Glomerular endothelial cell (primary cell): ENCODE measurements at places on chromosomes 11 and 22. TPM values are rescaled to one million over a fixed set of nuclear protein-coding genes. Genes with fewer than 3 reads are reported as not detected.

CD3E gene
- total RNA-seq: not detected in 2 replicates

- DNase-seq: no peak
These were observed 28.5 kb downstream of the AASDHPPT start for GRCh38 chr11:106105986-106106385.

GRCh38 chr11:74377689-74378088 is 20.5 kb downstream of the PGM2L1 start:
- DNase-seq: no peak

- DNase-seq: no peak
These were observed 11.4 kb upstream of the ADSL start for GRCh38 chr22:40334899-40335298.

MMP7 gene
- total RNA-seq: 9.8 and 57.1 TPM in 2 replicates

SMIM35 gene
- total RNA-seq: 0.12 TPM in 1 of 2 replicates, not detected in the other

DNA sequence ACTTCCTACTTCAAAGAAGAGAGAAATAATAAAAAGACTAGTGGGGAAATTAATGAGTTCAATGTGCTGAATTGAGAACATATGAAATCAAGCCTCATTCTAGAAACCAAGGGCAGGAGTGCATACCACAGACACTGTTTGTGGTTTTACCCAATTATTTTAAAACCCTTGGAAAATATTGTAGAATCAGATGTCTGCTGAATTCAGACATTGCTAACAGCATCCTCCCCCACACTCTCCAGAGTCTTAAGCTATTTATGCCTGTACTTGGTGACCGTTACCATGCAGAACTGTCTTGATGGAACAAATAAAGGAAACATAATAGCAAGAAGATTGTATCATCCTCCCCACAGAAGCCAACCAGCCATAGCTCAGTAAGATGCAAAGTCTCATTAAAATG is 850.1 kb downstream of the NTM start:
- DNase-seq: no peak

DNA sequence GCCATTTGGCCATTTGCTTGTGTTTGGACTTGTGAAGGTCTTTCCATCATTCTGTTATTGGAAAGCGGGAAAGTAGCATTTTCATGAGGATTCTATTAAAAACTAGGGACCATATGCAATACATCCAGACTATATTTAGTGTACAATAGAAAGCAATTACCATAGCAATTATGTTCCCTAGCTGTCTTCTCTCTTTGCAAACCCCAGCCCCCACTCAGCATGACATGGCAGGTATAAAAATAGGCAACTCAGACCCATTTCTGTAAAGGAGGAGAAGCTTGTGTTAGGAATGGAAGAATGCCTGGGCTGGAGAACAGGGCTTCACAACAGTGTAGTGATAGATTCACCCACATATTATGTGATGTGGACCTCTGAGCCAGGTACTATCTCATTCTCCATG is 12.4 kb downstream of the OR51B6 start:
- DNase-seq: no peak

AIFM3 gene
- 0.18 TPM in 1 of 2 replicates, not detected in the other for total RNA-seq

DNA sequence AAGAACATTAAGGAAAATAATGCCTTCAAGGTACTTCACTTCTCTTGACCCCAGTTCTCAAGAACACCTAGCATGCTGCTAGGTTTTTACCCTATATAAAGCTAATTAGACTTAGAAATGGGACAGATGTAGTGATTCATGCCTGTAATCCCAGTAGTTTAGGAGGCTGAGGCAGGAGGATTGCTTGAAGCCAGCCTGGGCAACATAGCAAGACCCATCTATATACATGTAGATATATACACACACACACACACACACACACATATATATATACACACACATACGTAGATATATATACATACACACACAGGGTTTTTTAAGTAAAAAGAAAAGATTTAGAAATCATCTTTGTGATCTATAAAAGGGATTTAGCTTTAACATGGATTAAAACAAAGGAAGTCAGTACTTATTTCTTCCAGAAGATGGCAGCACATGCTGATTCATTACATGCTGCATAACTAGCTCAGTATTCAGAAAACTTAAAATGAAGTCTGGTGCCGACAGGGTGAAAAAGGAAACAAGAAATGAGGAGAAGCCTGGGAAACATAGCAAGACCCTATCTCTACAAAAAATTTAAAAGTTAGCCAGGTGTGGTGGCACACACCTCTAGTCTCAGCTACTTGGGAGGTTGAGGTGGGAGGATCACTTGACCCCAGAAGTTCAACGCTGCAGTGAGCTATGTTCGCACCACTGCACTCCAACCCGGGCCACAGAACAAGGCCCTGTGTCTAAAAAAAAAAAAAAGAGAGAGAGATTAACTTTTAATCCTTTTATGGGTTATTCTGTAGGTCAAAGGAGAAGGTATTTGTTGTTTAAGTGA is 28.5 kb upstream of the RBX1 start:
- peak; percentile 67 for DNase-seq

DNA sequence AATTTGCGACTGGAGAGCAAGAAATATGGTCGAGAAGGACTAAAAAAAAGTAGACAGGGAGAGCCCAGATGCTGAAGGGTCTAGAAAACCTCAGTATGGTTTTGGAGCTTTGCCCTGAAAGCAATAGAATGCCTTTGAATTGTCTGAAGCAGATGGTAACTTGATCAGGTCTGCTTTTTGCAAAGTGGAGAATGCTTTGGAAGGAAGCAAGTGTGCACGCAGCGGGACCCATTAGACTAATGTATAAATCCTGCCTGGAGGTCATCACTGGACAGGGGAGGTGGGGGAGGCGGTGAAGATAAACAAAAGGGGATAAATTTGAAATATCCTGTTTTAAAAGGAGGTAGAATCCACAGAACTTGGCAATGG is 757 bp upstream of the HINFP start:
- DNase-seq: no peak

NLRP14 gene
- 0.10 TPM in 1 of 2 replicates, not detected in the other for total RNA-seq

DNA sequence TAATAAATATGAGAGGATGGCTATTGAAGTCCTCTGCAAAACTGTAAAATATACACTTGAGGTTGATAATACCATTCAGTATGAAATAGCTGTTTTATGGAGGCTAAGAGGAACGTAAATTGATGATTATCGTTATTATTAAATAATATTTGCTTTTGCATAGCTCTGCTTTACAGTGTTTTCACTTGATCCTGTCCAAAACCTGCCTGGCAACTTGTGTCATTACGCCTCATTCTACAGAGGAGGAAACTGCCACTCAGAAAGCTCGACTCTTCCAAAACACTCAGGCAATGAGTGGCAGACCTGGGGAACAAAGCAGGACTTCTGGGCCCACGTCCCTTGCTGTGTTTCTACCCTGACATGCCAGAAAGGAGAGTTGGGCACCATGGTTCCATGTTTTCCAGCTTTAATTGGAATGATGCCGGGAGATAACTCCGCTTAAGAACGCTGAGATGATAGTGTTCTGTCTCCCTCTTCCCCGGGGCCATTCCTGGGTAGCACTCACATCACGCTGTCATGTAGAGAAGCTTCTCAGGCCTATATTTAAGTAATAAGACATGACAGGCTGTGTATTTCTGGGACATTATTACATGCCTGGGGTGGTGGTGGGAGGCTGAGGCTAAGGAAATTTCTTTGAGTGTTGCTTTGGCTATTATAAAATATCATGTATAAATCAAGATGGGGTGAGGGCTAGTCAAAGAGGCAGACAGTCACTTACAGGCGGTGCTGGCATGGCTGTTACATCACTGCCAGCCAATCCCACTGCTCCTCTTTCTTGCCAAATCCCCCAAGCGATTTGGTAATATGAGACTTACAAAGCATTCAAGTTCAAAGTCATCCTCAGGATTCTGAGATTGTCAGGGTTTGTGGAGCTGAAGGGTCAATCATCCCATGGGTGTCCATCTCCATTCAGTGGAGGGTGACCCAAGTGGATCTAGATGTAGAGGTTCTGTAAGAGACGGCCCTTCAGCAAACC is 501.7 kb downstream of the INSC start:
- no peak for DNase-seq

GRCh38 chr11:92866679-92867282 is 102.7 kb upstream of the MTNR1B start:
- DNase-seq: no peak

PHETA2 gene
- total RNA-seq: 17.3 and 18.9 TPM in 2 replicates

DNA sequence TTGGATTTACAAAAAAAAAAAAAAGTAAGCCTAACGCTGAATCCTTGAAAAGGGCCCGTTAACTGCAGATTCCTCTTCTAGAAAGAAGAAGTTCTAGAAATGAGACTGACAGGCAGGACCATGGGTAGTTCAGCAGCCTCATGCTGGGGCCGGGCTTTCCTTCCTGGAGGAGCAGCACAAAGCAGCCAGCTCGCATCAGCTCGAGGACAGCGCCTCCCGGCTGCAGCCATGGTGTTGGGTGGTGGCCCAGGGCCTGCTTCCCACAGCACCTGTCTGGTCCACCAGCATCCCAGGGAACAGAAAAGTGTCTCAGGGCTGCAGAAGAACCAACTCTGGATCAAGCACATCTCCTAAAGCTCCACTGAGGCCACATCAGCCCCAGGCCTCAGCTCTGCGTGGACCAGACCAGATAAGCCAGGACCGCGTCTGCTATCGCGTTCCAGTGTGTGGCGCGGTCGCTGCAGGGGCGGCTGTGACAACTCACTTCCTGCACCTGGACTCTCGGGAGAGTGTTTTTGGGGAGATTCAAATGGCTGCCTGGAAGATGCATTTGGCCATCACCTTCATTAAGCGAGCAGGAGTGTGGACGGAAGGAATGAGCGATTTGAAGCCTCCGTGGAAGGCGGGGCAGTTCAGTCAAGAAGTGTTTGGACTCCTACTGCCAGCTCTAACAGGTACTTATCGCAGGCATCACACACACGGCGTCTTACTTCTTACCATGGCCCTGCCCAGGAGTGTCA is 53.5 kb downstream of the MYH9 start:
- no peak for DNase-seq

- no peak for DNase-seq
These were observed 126.5 kb downstream of the VPREB1 start for GRCh38 chr22:22371031-22371541.

XKR3 gene
- not detected in 2 replicates for total RNA-seq

- peak; percentile 20 for DNase-seq
These were observed 581 bp upstream of the EIF3L start for GRCh38 chr22:37848587-37849088.

DNA sequence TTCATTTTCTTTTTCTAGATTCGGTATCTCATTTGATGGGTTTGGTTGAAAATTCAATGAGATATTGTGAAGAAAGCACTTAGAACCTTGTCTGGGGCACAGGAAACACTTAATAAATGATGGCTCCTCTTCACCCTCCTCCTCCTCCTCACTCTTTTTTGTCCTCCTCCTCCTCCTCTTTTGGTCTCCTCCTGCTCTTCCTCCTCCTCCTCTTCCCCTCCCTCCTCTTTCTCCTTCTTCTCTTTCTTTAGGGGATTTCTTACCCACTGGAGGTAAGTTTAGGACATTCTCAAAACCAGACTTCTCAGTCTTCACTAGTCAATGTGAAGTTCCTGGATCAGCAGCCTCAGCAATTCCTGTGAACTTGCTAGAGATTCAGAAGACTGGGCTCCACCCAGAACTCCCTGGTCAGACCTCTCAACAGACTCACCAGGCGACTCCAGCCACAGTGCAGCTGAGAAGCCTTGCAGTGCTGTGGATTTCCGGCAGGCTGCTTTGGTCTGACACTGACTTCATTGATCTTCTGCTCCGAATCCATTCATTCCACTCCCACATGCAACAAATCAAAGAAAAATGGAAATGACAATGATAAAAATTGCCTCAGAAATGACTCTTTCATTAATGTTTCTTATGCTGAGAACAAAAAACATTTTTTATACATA is 368.6 kb upstream of the B3GAT1 start:
- DNase-seq: no peak

DNA sequence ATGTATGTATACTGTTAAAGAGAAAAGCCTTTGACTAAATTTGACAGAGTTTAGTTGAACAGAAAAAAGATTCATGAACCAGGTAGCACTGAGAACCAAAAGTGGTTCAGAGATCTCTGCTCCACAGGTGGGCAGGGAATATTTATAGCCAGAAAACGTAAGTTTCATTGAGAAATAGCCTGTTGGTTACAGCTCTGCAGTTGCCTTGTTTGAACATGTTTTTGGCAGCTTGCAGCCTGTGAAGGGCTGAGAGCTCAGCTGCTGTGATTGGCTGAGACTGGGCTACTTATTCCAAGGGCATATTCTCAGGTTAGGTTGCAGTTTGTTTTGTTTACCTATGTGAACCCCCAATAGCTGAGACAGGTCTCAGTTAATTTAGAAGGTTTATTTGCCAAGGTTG is 13.5 kb upstream of the ZNF74 start:
- DNase-seq: no peak

TSPAN4 gene
- 121 and 134 TPM in 2 replicates for total RNA-seq

OR5P2 gene
- total RNA-seq: not detected in 2 replicates

BATF2 gene
- 1.3 and 2.7 TPM in 2 replicates for total RNA-seq

DNA sequence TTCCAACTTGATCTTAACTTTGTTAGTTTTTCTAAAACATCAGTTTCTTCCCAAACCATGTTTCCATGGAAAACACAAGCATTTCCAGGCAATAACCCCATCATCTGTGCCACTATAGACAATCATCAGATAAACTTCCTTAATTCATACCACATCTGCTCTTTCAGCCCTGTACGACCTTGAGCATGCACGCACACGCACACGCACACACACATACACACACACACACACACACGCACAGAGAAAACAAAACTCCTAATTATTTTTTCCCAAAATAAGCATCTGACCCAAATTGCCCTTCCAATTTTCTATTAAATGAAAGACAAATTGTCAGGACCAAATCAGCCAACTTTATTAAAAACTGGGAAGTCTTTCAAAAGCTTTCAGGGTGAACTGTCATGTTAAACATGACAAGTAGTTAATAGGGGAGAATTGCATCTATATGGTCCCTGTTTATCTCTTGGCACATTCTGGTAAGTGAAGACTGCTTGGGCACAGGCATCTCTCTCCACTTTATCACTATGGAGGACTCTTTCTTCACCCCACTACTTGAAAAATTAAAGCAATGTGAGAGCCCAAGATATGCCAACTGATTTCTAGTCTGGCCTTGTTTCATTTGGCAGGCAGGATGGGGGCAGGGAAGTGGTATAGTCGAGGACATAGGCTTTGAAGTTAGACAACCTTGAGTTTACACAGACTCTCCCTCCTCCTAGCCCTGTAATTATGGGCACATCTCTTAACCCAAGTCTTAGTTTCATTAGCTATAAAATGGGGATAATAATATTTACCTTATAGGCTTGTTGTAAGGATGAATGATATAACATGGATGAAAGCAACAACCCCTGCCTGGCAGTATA is 15.1 kb downstream of the ADM start:
- DNase-seq: no peak

CLDN5 gene
- 1,303 and 1,795 TPM in 2 replicates for total RNA-seq

GRCh38 chr22:19966908-19967750 is 25.5 kb upstream of the TXNRD2 start:
- no peak for DNase-seq

DNA sequence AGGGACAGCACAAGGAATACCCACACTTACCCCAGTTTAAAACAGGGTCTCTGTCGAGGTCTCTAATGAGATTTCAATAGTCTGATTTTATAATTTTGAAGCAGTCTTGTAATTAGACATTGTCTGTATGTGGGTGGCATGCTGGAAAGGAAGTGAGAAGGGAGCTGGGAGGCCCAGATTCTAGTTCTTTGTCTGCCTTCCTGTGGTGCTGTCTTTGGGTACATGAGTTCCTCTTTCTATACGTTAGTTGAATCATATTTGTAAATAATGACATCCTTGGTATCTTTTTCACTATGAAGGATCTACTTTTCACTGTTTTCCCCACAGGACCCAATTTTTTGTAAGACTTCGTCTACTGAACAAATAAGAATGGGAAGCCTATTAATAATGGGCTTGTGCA is 42.0 kb upstream of the TENM4 start:
- DNase-seq: no peak

GRCh38 chr22:48709453-48709852 is 1118.2 kb downstream of the BRD1 start:
- no peak for DNase-seq

TNNI2 gene
- not detected in 2 replicates for total RNA-seq

- DNase-seq: no peak
These were observed 3.0 kb downstream of the INPPL1 start for GRCh38 chr11:72227316-72228228.

PAK1 gene
- total RNA-seq: 9.9 and 13.1 TPM in 2 replicates
